ENCODE measurements at places on chromosomes 2 and 18.

- DNase-seq = no peak
Measured at GRCh38 chr2:43347746-43348145, 121.3 kb upstream of the ZFP36L2 start.

GRCh38 chr2:109174214-109174613, 45.2 kb downstream of the SH3RF3 start:
- DNase-seq = no peak

DNA sequence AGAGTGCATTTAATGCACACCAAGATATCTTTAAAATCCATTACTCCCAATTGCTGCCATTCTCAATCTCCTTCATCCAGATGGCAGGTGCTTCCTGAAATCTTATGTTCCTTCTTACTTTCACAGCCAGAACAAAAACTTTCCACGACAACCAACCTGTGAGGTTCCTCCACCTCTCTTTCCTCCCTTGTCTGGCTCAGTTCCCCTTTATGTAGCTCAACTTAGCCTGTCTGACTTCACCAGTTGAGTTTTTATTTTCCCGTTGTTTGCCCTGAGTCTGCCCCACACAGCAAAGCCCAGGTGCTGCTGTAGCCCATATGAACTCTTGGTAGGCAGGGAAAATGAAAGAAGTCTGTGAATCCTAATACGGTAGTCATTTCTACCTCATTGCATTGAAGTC, 112.5 kb downstream of the MREG start:
- no peak for DNase-seq

GRCh38 chr2:42809819-42810120, 17.4 kb upstream of the HAAO start:
- peak; percentile 83 for DNase-seq

- peak; percentile 28 for DNase-seq
Measured at GRCh38 chr2:48600204-48600813, 17.3 kb upstream of the GTF2A1L start.

DNA sequence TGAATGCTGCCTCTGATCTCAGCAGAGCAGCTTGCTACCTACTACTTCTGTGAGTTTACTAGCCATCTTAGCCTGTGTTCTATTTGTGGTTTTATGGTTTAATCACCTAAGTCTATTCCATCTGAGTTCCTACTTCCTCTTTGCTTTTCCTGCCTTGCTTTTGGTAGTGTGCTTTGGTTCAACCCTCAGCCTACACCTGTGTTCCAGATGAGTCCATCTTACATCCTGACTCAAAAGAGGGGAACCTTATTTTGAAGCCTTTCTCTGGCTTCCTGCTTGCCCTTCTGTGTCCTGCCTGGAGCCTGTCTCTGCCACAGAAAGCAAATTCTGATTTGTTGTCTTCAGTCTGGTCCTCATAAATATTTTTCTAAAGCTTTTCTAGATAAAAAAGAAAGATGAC, 530.3 kb upstream of the MEX3C start:
- no peak for DNase-seq

DNA sequence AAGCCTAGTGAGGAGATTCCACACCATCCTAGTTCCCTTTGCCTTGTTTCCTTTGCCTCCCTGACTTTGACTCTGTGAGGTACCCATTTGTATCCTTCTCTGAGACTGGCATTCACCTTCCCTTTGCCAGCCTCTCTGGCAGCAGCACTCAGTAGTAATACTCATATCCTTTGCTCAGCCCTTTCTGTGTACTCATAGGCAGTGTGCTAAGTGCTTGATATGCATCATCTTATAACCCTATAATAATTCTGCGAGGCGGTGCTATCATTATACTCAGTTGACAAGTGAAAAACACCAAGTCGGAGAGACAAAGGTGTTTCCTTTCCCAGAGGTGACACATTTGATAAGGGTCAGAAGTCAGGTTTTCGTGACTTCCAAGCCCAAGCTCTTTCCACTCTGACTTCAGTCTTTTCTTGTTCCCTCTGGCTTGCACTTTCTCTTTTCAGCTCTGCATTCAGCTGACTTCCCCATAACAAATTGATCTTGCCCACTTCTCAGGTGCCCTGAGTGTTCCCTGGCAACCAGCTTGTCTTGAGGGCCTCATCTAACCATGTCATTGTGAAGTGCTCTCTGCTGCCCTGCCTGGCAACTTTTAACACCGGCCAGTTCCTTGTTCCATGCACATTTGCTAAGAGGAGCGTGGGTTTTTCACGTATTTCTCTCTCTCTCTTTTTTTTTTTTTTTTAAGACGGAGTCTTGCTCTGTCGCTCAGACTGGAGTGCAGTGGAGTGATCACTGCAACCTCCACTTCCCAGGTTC, 94.5 kb upstream of the UPP2 start:
- DNase-seq = no peak

- DNase-seq = no peak
Measured at GRCh38 chr2:128291844-128292598, 26.6 kb downstream of the HS6ST1 start.

DNA sequence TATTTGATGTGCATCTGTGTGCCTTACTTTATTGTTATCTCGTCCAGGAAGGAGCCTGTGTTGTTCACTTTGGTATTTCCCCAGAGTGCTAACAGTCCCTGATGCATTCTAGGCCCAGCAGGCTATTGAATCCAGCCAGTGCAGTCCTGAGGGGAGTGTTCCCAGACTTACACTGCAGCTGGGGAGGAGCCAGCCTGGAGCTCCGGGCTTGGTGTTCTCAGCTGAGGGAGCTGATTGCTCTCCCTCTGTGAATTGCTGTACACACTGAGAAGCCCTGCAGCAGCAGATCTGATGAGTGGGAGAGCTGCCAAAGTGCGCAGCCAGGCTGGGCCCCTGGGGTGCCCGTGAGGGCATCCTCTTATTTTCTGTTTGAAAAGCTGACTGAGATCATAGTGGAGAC, 159.2 kb downstream of the GALNT3 start:
- no peak for DNase-seq

- DNase-seq = no peak
Measured at GRCh38 chr2:46615555-46615954, 136.2 kb downstream of the TMEM247 start.

- DNase-seq = peak; percentile 89
Measured at GRCh38 chr2:150487537-150488429, at the start of gene RND3. RND3 (minus strand) TSS chr2:150487667; CDS start chr2:150487417, 250 bp downstream.

GRCh38 chr2:29115797-29116781, 874 bp downstream of the CLIP4 start:
- peak; percentile 39 for DNase-seq

- peak; percentile 56 for DNase-seq
Measured at GRCh38 chr2:18413676-18414396, 146.6 kb downstream of the RDH14 start.

- DNase-seq = no peak
Measured at GRCh38 chr2:206635015-206635414, 7.3 kb upstream of the FAM237A start.

- DNase-seq = no peak
Measured at GRCh38 chr2:2571301-2572150, 240.5 kb upstream of the MYT1L start.

DNA sequence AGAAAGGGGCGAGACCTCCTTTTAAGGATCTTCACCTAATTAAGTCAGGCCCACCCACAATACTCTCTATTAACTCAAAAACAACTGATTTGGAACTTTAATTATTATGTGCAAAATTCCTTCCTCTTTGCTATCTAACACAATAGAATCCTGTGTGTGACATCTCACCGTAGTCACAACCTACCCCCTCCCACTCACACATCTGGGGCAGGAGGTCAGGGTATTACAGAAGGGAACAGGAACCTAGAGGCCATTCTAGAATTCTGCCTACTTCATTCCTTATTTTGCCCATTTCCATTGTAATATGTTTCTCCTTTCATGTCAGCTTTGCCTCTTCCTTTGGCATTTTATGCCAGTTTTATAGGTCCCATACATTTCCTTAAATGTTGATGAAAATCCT, 829.3 kb upstream of the ID2 start:
- no peak for DNase-seq

- no peak for DNase-seq
Measured at GRCh38 chr18:49610022-49610445, 48.2 kb downstream of the LIPG start.

DNA sequence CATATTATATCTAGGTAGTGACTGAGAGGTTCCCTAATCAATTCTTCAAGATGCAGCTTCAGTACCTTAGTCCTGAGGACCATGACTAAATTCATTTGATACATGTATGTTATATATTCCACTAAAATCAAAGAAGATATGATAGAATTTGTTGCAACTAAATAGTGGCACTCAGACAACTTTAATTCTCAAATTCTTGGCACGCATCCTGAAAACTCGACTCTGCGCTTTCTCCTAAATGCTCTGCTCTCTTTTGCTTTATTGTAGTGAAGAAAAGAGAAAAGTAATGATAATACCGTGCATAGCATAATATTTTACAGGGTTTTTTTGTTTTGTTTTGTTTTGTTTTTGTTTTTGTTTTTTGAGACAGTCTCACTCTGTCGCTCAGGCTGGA, 475.3 kb downstream of the ARHGAP15 start:
- no peak for DNase-seq

DNA sequence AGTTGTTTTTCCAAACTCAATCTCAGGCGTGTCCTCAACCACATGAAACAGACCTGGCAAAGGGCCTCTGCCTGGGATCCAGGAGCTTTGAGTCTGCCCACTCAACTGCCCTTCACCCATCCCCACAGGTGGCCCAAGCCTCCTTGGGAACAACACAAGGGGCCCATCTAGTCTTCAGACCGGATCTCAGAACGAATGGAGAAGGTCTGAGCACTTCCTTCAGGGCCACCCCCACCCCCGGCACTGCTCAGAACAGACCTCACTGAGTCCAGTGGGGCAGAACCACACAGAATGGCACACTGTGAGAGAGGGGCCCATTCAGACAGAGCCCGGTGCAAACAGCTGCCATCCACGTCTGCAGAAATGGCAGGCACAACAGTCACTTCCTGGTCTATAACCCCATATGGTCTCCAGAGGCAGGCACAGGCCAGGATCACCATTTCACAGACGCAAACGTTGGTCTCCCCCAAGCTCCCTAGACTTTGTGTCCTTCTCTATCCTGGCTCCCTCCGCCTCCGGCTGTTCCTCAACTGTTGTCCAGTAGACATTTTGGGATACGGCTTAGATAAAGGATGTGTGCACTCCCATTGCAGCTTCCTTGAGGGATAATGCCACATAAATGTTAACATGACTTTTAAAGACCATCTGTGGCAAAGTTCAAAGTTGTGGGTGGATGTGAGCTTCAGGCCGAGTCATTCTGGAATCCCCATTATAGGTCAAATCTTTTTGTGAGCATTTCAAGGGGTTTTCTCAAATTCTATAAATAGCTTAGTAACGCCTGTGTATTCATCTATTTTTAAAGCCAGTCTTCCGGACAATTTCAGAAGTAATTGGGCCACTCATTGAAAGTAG, 149.7 kb downstream of the SMAD7 start:
- DNase-seq = no peak

- DNase-seq = no peak
Measured at GRCh38 chr2:162475661-162476060, 131.7 kb downstream of the GCA start.

GRCh38 chr2:134193006-134193405, 60.9 kb upstream of the MGAT5 start:
- no peak for DNase-seq

DNA sequence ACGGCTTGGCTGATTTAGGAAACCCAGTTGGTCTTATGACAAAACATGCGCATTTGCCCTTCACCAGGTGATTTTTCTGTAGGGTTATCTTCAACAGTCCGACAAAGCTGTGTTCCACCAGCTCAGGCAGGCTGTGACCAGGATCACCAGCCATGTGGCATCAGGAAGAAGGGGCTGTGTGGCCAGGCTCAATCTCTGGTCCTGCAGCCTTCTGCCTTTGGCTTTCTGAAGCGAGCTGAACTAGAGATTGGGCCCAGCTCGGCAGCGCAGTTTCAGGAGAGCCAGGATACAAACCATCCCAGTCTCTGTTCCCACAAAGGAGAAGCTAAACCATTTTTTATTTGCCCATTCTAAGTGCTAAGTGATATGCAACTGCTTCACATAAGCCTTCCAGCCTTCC, 282.3 kb downstream of the SOX11 start:
- DNase-seq = no peak

DNA sequence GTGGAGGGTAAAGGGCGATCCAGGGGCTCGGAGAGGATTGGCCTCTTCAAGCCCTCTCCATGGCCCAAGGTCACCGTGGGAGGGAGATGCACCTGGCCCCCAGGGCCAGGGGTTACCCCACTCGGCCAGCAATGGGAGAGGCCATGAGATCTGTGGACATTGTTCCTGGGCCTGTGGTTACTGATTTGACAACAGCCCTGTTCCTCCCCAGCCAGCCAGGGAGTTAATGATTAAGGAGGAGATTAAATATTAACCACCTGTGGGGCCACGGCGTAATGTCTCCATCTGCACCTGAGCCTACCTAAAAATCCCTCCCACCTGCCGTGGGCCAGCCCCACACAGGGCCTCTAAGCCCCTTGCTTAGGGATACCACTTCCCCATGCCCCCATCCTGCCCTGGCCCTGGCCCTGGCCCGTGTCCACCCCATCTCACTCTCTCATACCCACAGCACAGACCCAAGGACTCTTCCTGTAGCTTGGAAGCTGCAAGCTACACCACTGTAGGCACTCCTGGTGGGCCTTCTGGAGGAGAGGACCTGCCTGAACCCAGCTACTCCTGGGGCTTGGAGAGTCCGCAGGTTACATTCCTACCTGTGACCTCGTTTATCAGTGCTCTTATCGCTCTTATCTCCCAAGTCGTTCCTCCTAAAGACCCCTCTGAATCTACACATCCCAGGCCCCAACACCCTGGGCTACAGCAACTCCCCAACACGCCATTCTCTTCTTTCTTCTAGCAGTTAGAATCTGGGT, 32.1 kb downstream of the ZFP36L2 start:
- DNase-seq = no peak

GRCh38 chr18:9946831-9947230, 33.0 kb downstream of the VAPA start:
- no peak for DNase-seq

- no peak for DNase-seq
Measured at GRCh38 chr2:72124376-72124775, 23.3 kb downstream of the CYP26B1 start.

DNA sequence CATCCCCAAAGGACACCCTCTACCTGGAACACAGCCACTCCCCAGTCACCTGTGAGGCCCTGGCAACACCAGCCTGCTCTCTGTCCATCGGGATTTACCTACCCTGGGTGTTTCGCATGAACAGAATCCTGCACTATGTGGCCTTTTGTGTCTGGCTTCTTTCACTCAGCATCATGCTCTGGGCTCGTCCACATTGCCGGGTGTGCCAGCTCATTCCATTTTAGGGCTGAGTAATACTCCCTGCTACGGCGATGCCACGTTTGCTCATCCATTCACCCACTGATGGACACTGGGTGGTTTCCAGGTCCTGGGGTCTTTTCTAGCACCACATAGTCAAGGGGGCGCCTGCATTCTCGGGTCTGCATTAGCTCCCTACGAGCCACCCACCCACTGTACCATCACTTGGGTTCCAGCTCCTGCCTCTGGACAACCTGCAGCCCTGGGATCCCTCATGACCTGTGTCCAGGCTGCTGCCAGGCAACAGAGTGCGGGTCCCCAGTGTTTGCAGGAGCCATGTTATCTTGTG, 22.0 kb downstream of the KCNF1 start:
- no peak for DNase-seq

DNA sequence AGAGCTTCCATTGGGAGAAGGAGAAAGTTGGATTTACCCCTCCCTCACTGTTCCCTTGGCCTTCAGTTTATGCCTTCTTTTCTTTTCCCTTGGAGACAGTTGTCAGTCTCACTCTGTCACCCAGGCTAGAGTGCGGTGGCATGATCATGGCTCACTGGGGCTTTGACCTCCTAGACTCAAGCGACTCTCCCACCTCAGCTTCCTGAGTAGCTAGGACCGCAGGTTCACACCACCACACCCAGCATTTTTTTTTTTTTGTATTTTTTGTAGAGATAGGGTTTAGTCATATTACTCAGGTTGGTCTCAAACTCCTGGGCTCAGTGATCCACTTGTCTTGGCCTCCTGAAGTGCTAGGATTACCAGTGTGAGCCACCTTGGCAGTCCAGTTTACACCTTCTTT, 49.9 kb downstream of the SLC9A4 start:
- DNase-seq = no peak

Measured in HTR-8/SVneo (cell line).